Glutamatergic neuron (in vitro differentiated cells): ENCODE measurements at places on chromosomes 16 and 17. TPM values are rescaled to one million over a fixed set of nuclear protein-coding genes. Genes with fewer than 3 reads are reported as not detected.
A peak's percentile ranks its signal among the peaks of the same experiment; 100 is the strongest.

DNA sequence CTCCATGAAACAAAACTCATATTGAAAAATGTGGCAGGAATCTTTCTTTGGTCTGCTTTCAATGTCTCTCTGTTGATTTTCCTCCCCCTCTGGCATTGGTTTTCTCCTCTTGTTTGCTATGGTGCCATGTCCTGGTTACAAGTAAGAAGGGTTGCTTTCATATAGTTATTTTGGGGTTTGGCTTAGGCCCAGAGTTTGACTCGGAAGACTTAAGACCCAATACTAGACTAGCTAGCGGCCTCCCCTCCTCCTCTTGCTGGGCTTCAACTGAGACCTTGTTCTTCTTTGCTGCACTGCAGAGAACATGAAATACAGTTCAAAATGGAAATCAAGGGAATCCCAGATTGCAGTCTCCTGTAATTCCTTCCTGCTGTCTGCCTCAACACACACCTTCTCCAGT lies 30.0 kb upstream of the CLEC18A start:
- H3K36me3 ChIP-seq, result no peaks in the 10 kb centered on the region
- H3K4me3 ChIP-seq, result no peak overlapping the region
- H3K27me3 ChIP-seq, result peaks cover 2% of the 10 kb centered on the region

GRCh38 chr16:22937169-22937568 lies 123.2 kb downstream of the HS3ST2 start:
- no peak overlapping the region for H3K27ac ChIP-seq
- no peak for DNase-seq
- H3K4me1 ChIP-seq, result peaks cover 4% of the 10 kb centered on the region
- no peaks in the 10 kb centered on the region for H3K36me3 ChIP-seq
- peaks cover 3% of the 10 kb centered on the region for H3K27me3 ChIP-seq
- H3K4me3 ChIP-seq, result no peak overlapping the region

DNA sequence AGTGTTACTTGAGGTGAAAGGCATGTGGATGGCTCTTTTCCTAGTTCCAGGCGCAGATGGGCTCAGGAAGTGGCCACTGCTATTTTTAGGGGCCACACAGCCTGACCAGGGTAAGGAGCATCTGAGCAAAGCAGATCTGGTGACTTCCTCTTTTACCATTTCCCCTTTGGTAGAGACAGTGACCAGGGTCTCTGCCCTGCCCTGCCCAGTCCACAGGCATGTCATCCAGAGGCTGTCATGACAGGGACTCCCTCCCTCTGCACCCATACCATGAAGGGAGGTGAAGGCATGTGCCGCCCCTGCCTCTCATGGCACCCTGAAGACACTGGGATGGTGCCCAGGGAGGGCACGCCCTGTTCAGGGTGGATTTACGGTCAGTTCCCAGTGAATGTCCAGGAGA lies 2.2 kb downstream of the PLA2G15 start:
- no peak overlapping the region for H3K4me3 ChIP-seq
- DNase-seq, result no peak
- H3K4me1 ChIP-seq, result peaks cover 2% of the 10 kb centered on the region
- H3K27me3 ChIP-seq, result peaks cover 8% of the 10 kb centered on the region
- no peak overlapping the region for H3K27ac ChIP-seq

- H3K27me3 ChIP-seq, result peaks cover 22% of the 10 kb centered on the region
- DNase-seq, result no peak
- no peaks in the 10 kb centered on the region for H3K36me3 ChIP-seq
- H3K4me1 ChIP-seq, result peaks cover 76% of the 10 kb centered on the region
- peak overlapping the region; percentile 8 for H3K27ac ChIP-seq
Observed at GRCh38 chr16:89443727-89444084, 46.7 kb downstream of the ANKRD11 start.

DNA sequence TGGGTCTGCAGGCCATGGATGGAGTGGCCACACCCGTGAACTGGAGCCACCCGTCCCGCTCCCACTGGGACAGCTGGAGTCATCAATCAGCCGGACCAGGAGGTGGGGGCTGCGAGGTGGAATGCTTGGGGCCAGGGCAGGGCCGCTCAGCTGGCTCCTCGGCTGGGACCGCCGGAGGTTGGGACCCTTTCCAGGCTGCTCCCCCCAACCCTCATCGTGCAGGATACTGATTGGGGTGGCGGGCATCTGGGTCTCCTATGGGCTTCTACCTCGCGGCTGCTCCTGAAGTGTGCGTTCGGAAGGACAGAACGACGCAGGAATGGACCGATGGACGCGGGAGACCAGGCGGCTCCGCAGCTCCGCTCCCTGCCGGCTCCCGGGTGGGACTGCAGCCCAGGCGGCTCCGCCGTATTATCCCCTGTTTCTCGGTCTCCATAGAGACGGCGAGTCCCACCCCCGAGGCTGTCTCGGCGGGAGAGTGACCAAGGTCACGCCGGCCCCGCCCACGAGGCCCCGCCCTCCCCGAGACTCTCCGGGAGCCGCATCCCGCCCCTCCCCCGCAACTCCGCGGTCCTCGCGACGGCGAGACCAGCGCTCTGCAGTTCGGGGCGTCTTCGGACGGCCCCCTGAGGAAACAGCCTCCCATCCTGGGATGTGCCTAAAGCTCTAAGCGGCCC lies at the start of gene TPPP3:
TSS of gene TPPP3 (minus strand) at position 388 of the 677 bp plus-strand sequence. CDS start 2,387 bp downstream, outside the sequence.
- H3K4me3 ChIP-seq, result peak within 1 kb of the TSS; percentile 85
- H3K27me3 ChIP-seq, result peaks cover 15% of the 10 kb centered on the region
- H3K36me3 ChIP-seq, result no peaks in the 10 kb centered on the region
- peak within 1 kb of the TSS; percentile 72 for H3K27ac ChIP-seq
- DNase-seq, result peak; percentile 89

- H3K27ac ChIP-seq, result no peak overlapping the region
- peaks cover 2% of the 10 kb centered on the region for H3K27me3 ChIP-seq
- no peak for DNase-seq
- H3K4me1 ChIP-seq, result no peaks in the 10 kb centered on the region
Observed at GRCh38 chr16:27096375-27096774, 29.6 kb downstream of the C16orf82 start.

- DNase-seq, result no peak
- no peaks in the 10 kb centered on the region for H3K36me3 ChIP-seq
- H3K27me3 ChIP-seq, result peaks cover 12% of the 10 kb centered on the region
- no peak overlapping the region for H3K4me3 ChIP-seq
- H3K4me1 ChIP-seq, result peaks cover 5% of the 10 kb centered on the region
- H3K27ac ChIP-seq, result no peak overlapping the region
Observed at GRCh38 chr17:68295086-68295485, 3.8 kb downstream of the ARSG start.

Gene SLC2A4
- total RNA-seq, result 0.42 TPM

Gene NPIPB9
- total RNA-seq, result 3.0 TPM

DNA sequence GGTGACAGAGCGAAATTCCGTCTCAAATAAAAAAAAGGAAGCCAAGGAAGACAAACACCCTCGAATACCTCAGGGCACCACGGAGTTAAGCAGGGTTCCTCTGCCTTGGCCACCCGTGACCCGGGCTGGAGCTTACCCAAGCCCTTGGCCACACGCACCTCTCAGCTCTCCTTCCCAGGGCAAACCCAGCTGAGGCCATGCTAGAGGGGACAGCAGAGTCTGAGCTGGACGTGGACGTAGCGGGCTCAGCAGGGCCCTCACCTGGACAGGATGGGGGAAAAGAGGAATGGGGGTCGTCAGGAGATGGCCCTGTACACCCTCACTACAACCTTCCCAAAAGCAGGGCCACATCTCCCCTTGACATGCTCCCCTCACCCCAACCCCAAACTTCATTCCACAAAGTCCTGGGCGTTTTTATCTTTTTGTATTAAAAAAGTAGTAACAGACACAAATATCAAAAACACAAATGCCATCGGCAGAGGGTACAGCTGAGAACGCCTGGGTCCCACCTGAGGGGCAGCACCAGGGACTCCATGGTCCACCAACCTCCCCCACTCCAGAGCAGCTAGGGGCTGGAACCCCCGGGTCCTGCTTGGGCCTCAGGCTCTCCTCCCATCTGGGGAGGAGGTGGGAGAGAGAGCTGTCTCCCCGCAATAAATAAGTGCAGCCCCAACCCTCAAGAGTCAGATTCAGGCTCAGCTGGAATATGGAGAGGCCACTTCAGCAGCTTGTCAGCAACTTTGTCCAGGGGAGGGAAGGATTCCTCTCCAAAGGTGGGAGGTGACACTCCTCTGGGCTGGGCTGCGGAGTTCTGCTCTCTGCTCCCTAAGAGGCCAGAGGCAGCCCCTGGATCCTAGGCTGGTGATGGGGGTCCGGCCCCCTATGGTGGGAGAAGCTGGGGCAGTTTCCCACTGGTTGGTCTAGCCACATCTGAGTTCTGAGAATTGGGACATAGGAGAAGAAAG lies 11.9 kb downstream of the PER1 start:
- no peaks in the 10 kb centered on the region for H3K36me3 ChIP-seq
- peaks cover 3% of the 10 kb centered on the region for H3K27me3 ChIP-seq
- no peak overlapping the region for H3K4me3 ChIP-seq
- peaks cover 2% of the 10 kb centered on the region for H3K4me1 ChIP-seq

GRCh38 chr17:62790564-62790986 lies 17.5 kb downstream of the MARCHF10 start:
- H3K36me3 ChIP-seq, result no peaks in the 10 kb centered on the region
- no peak overlapping the region for H3K4me3 ChIP-seq
- H3K27ac ChIP-seq, result no peak overlapping the region

Gene CRISPLD2
- 9.0 TPM for total RNA-seq

DNA sequence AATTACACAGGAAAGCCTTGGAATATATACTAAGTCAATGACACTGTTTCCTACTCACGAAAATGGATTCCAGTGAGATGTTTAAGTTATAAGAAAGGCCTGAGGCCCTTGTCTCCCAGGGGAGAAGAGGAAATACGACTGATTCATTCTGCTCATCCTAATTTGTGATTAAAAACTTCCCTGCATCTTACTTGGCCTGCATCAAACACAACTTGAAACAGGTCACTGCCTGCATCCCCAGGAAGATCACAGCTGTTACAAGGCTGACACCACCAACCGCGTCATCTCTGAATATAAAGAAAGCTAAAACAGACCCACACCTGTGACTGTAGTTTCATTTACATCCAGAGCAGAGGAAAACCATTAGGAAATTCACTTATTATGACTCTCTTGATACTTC lies 121.9 kb downstream of the DNAH3 start:
- no peak overlapping the region for H3K27ac ChIP-seq
- H3K36me3 ChIP-seq, result no peaks in the 10 kb centered on the region
- H3K4me3 ChIP-seq, result no peak overlapping the region
- no peak for DNase-seq
- no peaks in the 10 kb centered on the region for H3K27me3 ChIP-seq
